ENCODE measurements at places on chromosomes 1 and 21. TPM values are rescaled to one million over a fixed set of nuclear protein-coding genes. Genes with fewer than 3 reads are reported as not detected.

GRCh38 chr21:46492851-46493250 is 34.2 kb downstream of the DIP2A start:
- no peaks in the 10 kb centered on the region for H3K4me1 ChIP-seq
- no peak overlapping the region for H3K27ac ChIP-seq
- DNase-seq: no peak
- H3K27me3 ChIP-seq: no peaks in the 10 kb centered on the region

- no peaks in the 10 kb centered on the region for H3K36me3 ChIP-seq
- no peaks in the 10 kb centered on the region for H3K27me3 ChIP-seq
- H3K4me3 ChIP-seq: no peak overlapping the region
- H3K27ac ChIP-seq: no peak overlapping the region
- DNase-seq: peak; percentile 17
- H3K4me1 ChIP-seq: no peaks in the 10 kb centered on the region
These were observed 125.7 kb upstream of the L1TD1 start for GRCh38 chr1:62068978-62069377.

The CRNN gene
- not detected for total RNA-seq

The COL11A1 gene
- 10.0 TPM for total RNA-seq

The LCE2B gene
- total RNA-seq: not detected
